ENCODE measurements at places on chromosomes 7 and 10. TPM values are rescaled to one million over a fixed set of nuclear protein-coding genes. Genes with fewer than 3 reads are reported as not detected.

DNA sequence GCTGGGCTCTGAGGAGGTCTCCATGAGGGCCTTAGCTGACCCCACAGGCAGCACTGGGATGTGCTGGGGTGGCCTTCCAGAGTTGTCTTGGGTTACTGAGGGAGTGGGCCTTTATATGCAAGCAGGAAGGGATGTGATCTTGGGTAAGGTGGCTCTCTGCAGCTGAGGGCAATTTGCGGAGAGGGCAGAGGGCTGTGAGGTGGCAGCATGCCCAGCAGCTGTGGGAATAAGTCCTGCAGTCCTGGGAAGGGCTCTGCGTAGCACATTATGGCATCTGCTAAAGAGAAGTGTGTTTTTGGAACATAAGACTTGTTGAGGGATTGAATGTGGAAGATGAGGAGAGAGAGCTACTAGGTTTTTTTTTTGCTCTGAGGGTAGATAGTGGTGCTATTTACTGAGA is 99.6 kb upstream of the KMT2E start:
- DNase-seq: no peak

- DNase-seq: peak; percentile 32
Observed at GRCh38 chr10:98045785-98046389, 15.5 kb upstream of the CRTAC1 start.

DNA sequence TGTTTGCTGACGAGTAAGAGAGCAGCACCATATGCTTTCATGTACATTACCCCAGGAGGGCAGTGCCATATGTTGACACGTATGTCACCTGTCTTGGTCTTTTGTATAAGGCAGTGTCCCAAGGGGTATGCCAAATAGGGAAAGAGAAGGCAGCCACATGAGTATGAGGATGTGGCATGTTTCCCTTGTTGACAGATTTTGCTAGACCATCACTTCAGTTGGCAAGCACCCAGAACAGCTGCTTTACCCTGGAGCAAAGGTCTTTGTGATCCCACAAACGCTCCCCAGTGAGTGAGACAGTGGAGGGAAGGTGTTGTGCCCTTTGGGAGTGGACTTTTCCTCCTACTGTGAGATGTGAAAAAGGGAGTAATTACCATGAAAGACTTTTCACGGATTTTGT is 350.1 kb downstream of the ETV1 start:
- no peak for DNase-seq

GRCh38 chr7:71750290-71750689 is 618.3 kb downstream of the GALNT17 start:
- DNase-seq: no peak

GRCh38 chr7:94324380-94325121 is 70.1 kb upstream of the COL1A2 start:
- no peak for DNase-seq

DNA sequence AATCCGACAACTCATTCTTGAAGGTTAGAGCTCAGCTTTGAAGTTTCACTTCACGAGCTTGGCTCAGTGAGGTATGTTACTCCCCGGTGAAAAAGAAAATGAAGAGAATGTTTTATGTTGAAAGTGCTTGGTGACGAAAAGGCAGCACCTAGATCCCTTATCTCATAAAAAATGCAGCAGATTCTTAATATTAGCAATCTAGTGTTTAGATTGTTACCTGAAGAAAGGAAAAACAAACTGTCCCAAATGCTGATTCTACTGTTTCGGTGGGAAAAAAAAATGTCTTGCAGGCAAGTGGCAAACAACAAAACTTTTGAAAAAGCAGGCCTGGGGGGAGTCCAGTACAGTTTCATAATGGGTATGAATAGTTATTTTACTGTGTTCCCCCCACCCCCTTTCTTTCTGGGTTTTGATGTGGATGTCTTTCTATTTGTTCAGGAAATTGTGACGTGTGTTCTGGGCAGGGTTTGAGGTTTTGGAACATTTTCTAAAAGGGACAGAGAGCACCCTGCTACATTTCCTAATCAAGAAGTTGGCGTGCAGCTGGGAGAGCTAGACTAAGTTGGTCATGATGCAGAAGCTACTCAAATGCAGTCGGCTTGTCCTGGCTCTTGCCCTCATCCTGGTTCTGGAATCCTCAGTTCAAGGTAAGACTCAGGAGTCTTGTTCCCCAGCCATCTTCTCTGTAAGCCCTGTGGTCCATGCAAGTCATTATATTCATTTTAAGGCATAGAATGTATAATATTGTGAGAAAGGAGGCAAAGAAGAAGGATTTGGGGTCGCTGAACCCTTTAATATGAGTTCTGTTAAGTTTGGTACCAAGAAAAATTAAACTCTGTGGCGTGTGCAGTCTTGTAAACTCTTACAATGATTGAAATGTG is at the start of gene SRGN:
Gene SRGN (plus strand): TSS at position 514 of the 881 bp plus-strand sequence. CDS start 55 bp downstream, at position 569.
- DNase-seq: peak; percentile 81

DNA sequence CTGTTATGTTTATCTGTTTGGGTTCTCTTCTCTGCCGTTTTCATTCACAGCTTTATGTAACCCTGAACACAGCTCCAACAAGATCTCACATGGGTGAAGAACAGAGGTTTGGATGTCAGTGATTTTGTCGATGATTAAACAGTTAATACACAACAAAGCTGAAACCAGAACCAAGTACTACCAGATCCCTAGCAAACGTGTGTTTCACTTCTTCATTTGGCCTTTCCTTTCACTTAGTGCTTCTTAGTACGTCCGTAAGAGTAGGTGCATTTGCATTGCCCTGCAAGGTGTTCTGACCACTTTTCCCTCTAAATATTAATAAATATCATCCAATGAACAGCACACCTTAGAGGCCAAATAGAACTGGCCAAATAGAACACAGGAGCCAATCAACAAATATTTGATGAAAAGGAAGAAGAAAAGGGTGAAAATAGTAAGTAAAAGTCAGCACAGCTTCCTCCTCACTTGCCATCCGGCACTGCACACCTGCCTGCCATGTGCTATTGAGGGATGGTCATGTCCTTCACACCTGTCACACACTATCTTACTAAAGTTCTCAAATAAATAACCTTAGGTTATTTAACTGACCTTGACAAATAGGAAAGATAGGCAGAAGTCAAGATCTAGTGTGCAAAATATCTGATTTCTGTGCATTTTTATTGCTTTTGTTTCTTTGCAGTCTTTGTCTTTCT is 252.6 kb upstream of the ANKRD30A start:
- no peak for DNase-seq

GRCh38 chr10:5283305-5284158 is 81.2 kb upstream of the UCN3 start:
- DNase-seq: peak; percentile 59

- DNase-seq: no peak
Observed at GRCh38 chr7:35748371-35748770, 52.5 kb upstream of the SEPTIN7 start.

DNA sequence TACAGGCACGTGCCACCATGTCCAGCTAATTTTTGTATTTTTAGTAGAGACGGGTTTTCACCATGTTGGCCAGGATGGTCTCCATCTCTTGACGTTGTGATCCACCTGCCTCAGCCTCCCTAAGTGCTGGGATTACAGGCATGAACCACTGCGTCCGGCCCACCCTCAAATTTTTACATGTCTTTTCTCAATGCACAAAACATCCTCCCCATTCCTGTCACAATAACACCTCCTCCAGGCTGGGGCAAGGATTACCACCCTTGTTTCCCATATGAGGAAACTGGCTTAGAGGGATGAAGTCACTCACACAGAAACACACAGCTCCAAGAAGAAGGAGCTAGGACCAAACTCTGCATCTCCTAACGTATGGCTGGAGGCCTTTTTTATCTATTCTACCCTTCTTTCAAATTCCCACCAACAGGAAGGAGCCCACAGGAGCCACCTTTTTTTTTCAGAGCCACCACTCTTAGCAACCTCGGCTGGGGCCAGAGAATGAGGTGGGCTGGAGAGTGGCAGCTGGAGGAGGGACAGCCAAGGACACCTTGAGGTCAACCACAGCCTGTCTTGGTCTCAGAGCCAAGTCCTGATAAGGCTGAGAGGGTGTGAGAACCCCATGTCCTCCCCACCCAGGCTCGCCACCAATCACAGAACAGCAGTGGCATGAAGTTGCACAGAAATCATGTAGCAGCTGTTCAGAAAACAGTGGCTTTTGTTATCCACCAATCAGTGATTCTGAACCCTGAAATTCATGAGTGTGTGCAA is 113.1 kb upstream of the PDLIM1 start:
- no peak for DNase-seq

DNA sequence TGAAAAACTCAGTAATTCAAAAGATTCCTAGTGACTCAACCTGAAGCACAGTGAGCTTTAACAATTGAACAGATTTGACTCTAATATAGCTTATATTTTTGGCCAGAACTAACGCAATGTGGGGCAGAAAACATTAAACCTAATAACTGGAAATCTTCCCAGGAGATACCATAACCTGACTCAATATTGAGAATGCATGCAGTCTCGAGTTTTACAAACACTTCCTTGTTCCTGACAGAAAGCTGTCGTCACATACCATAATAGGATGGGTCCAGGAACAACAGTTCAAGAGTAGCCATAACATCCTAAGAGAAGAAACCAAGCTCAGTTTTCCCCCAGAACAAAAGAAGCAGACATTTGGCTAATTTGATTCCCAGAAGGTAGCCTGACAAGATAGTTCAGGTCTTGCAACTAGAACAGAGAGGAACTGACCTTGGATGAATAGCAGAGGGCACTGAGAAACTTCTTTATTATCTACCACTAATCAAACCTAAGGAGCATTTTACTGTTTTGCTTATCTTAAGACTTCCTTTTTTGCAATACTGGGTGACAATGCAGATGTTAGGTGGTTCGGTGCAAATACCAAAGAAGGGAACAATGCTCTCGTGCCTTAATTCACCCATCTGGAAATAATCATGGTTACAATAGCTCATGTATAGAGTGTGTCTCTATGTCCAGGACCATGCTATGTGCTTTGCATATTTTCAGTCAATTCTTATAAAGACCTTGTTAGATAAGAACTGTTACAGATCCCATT is 38.6 kb upstream of the ACSL5 start:
- no peak for DNase-seq

GRCh38 chr10:119383174-119383856 is 159.2 kb downstream of the RGS10 start:
- DNase-seq: no peak

DNA sequence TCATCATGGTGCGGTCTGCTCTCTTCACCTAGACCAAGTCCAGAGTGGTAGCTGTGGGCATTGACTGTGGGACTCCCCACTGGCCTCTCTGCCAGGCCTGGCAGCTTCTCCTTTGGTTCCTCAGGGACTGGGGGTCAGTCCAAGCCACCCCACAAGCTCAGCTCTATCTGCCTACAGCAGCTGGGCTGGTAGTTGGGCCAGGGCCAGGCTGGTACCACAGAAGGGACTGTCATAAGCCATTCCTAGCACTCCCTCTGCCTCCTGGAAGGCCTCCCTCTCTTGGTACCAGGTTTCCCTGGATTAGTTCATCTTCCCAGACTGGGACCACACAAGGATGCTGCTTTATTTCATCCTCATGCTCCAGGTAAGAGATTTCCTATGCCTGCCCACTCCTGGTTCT is 24.2 kb upstream of the UNC5B start:
- DNase-seq: no peak

DNA sequence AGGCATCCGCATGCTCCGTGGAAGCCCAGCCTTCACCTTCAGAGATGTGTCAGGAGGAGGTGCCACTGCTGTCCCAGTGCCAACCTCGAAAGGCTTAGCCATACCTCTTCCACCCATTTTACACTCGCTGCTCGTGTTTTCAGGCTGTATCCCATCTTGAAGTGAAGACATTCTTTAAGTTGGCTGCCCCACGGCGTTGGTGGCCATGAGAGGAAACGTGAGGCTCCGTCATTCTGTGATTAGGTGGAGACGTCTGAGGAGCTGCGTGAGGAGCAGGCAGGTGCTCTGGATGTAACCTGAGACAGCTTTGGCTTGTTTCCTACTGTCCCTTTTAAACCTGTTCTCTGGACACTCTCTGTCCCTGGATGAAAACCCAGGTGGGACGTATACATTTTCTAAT is 159.9 kb upstream of the RNF32 start:
- no peak for DNase-seq

- DNase-seq: no peak
Observed at GRCh38 chr10:42755028-42755451, 27.6 kb upstream of the BMS1 start.

DNA sequence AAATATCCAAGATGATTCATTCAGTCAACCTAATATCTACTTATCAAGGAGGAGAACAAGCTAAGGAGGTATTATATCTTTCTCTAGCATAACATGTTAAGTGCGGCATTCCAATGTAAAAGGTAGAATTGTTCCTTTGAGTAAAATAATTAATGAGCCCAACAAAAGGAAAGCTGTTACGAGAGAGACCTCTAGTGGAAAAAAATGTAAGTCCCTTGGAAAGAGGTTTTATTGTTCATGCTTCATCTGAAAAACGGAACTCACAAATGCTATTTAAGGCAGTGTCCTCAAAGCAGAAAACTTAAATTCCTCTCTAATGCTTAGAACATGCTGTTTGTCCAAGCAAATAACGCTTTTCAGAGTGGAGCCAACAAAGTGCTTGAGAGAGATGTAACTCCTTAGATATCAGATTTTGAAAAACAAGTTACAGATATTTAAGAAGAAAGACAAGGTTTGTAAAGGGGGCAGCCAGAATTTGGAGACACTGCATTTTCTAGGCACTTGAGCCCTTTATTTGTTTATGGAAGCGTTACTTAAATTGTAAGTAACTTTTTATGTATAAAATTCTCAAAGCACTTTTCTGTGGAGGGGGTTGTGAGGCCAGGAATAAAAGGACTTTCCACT is 119.9 kb downstream of the TFEC start:
- DNase-seq: no peak

- DNase-seq: no peak
Observed at GRCh38 chr10:70804421-70804808, 11.3 kb upstream of the SGPL1 start.

Gene NRCAM
- total RNA-seq: 0.21 TPM

Gene PRSS37
- not detected for total RNA-seq

Gene LRRC18
- not detected for total RNA-seq

Gene HELLS
- 224 TPM for total RNA-seq

Gene FFAR4
- not detected for total RNA-seq

Gene PITX3
- 0.17 TPM for total RNA-seq

Gene POLR2J3
- total RNA-seq: 53.9 TPM

Gene PI4K2A
- 19.7 TPM for total RNA-seq

Gene CLRN3
- not detected for total RNA-seq

Gene CTAGE4
- 0.75 TPM for total RNA-seq

Gene CCL24
- not detected for total RNA-seq

Gene ADIRF
- total RNA-seq: not detected

Measured in activated T-helper 1 cell treated with anti-CD3 and anti-CD28 coated beads, Interleukin-12 subunit alpha, Interleukin-12 subunit beta, Interleukin-2, Interleukin-4 antibody, amounts not matched to agents 30 ng/mL and 10 ng/mL and 1 ng/mL, durations not matched to agents 14 hours and 24 hours and 36 hours (primary cell).